ENCODE measurements at places on chromosomes 11 and 22. TPM values are rescaled to one million over a fixed set of nuclear protein-coding genes. Genes with fewer than 3 reads are reported as not detected.

INS gene
- total RNA-seq = not detected

SCUBE2 gene
- total RNA-seq = 1.6 TPM

DNA sequence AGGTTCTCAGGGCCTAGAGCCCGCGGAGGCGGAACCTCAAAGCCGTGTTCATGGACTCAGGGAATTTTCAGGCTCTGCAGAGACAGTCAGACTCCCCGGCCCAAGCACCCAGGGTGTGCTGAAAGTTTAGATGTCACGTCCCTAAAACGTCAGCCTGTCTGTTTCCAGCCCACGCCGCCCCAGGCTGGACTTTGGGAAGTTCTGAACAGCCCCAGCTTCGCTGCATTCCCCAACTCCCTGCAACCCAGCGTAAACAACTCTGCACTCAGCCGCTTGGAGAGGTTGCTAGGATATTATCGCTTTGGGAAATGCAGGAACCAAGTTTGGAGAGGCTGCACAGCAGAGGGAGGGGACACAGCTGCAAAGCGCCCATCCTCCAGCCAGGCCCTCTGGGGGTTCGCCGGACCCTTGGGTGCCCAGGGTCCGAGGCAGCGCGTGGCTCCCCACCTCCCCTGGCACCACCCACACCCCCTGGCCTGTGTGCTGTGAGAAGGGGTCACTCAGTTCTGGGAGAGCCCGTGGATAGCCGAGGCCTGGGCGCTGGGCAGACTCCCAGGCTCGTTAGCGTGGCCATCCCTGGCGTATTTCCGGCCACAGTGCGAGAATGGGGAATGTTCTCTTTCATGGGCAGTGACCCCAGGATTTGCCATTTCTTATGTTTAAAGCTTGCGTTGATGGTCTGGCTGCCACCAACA, 120.5 kb upstream of the FGF3 start:
- peaks cover 2% of the 10 kb centered on the region for H3K4me1 ChIP-seq
- no peak overlapping the region for H3K27ac ChIP-seq
- H3K36me3 ChIP-seq = no peaks in the 10 kb centered on the region
- H3K4me3 ChIP-seq = no peak overlapping the region
- no peaks in the 10 kb centered on the region for H3K27me3 ChIP-seq

DNA sequence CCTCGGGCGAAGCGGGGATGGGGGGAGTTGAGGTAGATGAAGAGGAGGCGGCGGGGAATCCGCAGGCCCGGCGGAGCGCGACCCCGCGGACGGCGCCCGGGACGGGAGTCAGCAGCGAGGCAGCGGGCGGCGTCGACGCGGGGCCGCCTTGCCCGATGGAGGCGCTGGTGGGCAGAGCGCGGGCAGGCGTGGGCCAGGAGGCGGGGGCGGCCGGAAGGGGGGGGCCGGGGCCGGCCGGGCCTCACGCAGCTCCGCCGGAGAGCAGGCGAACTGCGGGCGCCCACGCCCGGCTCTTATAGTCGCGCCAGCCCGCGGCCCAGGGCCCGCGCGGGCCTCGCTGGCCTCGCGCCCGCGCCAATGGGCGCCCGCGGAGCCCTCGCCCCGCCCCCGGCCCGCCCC, at the start of gene IGF2:
IGF2 (minus strand) TSS at position 267 of the 399 bp plus-strand sequence. CDS start 3,866 bp downstream, outside the sequence.
- no peak for DNase-seq
- no peak within 1 kb of the TSS for H3K27ac ChIP-seq
- peaks cover 59% of the 10 kb centered on the region for H3K27me3 ChIP-seq
- H3K4me3 ChIP-seq = peak within 1 kb of the TSS; percentile 40

GRCh38 chr11:77308838-77309237, 7.4 kb upstream of the GDPD4 start:
- no peak overlapping the region for H3K27ac ChIP-seq
- no peaks in the 10 kb centered on the region for H3K4me1 ChIP-seq
- H3K36me3 ChIP-seq = no peaks in the 10 kb centered on the region
- no peaks in the 10 kb centered on the region for H3K27me3 ChIP-seq
- H3K4me3 ChIP-seq = no peak overlapping the region
- DNase-seq = no peak

DNA sequence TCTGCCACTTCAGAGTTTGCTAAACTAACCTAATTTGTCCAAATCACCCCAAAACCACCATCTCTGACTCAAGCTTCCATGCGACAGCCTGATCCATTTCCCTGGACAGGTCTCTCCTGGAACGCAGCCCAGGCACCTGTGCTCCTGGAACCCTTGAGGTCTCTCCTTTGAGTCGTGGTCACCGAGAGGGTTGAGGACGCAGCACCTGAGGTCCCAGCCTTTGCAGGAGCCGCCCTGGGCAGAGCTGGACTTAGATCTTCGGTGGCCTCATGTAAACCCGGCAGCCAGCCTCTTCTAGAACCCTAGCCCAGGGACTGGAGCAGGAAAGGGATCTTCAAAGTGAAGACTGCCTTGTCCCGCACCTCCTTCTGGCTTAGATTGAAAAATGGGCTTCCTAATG, 37.6 kb downstream of the ASRGL1 start:
- no peaks in the 10 kb centered on the region for H3K27me3 ChIP-seq
- H3K4me1 ChIP-seq = no peaks in the 10 kb centered on the region
- H3K36me3 ChIP-seq = no peaks in the 10 kb centered on the region
- H3K27ac ChIP-seq = no peak overlapping the region

DNA sequence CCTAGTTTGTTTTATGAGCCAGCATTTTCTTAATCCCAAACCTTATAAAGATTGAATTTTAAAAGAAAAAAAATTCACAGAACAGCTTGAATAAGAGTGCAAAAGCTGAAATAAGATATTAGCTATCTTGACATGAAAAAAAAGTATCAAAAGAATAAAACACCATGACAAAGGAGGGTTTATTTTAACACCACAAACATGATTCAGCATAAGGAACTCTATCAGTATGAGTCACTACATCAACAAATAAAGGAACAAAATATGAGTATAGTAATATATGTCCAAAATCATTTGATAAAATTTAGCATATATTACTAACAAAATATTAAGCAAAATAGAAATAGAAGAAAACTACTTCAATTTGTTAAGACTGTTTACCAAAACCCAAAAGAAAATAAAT, 9.6 kb upstream of the LMO1 start:
- DNase-seq = no peak
- no peak overlapping the region for H3K4me3 ChIP-seq
- H3K4me1 ChIP-seq = no peaks in the 10 kb centered on the region
- H3K36me3 ChIP-seq = no peaks in the 10 kb centered on the region
- H3K27ac ChIP-seq = no peak overlapping the region

GRCh38 chr11:64064374-64065140, 28.8 kb downstream of the FLRT1 start:
- H3K27ac ChIP-seq = no peak overlapping the region
- DNase-seq = no peak
- peaks cover 8% of the 10 kb centered on the region for H3K27me3 ChIP-seq
- H3K4me1 ChIP-seq = no peaks in the 10 kb centered on the region
- no peak overlapping the region for H3K4me3 ChIP-seq

DNA sequence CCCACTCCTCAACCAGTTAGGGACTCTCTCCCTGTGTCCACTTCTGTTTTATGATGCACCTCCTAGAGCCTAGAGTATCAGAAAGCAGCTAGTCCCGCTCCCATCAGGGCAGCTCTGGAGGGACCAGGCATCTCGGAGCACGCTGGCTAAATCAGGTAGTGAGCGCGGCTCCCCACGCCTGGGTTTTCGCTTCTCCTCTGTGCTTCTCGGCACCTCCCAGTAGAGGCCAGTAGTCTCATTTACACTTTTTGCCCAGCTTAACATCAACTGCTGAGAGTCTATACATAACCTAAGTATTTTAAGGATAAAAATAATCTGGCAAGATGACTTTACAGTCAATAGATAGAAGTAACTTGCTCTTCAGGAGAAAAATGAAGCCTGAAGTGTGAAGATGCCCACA, 473.8 kb downstream of the OPCML start:
- DNase-seq = peak; percentile 57
- H3K27me3 ChIP-seq = no peaks in the 10 kb centered on the region
- no peak overlapping the region for H3K27ac ChIP-seq

APOA4 gene
- total RNA-seq = not detected

DNA sequence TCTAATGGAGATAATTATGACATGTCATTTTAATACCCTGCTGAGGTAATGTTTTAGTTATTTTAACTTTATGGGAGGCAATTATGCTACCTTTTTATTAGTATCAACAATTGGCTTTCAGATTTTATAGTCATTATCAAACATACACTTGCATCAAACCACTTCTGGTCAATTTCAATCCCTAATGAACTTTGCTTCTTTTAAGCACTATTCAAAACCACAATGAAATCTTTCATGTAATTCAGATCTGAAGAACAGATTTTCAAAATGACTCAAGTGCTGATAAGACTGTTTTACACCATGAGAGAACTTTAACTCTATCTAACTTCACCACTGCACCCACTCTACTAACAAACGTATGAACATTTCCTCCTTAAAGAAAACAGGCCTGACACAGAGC, 25.9 kb upstream of the CCDC34 start:
- H3K4me1 ChIP-seq = peaks cover 3% of the 10 kb centered on the region
- no peak for DNase-seq
- H3K27me3 ChIP-seq = no peaks in the 10 kb centered on the region
- H3K36me3 ChIP-seq = peaks cover 46% of the 10 kb centered on the region
- H3K4me3 ChIP-seq = no peak overlapping the region

- no peak overlapping the region for H3K27ac ChIP-seq
- no peaks in the 10 kb centered on the region for H3K4me1 ChIP-seq
- H3K27me3 ChIP-seq = no peaks in the 10 kb centered on the region
- no peak for DNase-seq
- no peak overlapping the region for H3K4me3 ChIP-seq
Observed at GRCh38 chr11:35491231-35491871, 34.1 kb downstream of the PAMR1 start.

DNA sequence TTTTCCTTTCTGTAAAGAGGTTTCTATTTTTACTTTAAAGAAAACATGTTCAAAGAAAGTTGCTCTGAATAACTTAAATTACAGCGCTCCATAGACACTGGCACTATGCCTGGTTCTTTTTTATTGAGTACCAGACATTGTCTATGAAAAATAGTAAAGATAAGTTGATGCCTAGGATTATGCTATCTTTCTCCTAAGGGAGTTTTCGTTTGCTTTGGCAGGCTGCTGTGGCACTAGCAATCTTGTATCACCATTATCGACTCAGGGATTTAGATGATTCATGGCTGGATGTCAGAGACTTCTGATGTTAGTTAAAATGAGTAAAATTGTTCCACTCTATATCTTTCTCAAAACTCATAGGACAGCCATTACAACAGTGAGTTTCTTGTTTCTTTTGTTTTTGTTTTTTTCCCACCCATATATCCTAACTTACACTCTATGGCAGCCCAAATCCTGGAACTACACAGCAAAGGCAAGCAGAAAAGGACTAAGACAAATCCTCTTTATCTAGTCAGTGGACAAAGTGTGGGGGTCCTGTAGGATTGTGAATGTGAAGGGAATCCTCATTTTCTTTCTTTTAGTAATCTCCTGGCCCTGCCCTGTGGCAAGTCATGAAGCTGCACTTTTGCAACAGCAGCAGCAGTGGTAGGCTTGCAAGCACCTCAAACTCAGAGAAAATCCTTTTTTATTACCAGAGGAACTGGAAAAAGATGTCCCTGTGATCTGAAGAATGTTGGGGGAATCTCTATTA, 20.7 kb downstream of the SLN start:
- no peak overlapping the region for H3K27ac ChIP-seq
- H3K36me3 ChIP-seq = no peaks in the 10 kb centered on the region
- no peaks in the 10 kb centered on the region for H3K4me1 ChIP-seq
- H3K4me3 ChIP-seq = no peak overlapping the region
- DNase-seq = no peak

DNA sequence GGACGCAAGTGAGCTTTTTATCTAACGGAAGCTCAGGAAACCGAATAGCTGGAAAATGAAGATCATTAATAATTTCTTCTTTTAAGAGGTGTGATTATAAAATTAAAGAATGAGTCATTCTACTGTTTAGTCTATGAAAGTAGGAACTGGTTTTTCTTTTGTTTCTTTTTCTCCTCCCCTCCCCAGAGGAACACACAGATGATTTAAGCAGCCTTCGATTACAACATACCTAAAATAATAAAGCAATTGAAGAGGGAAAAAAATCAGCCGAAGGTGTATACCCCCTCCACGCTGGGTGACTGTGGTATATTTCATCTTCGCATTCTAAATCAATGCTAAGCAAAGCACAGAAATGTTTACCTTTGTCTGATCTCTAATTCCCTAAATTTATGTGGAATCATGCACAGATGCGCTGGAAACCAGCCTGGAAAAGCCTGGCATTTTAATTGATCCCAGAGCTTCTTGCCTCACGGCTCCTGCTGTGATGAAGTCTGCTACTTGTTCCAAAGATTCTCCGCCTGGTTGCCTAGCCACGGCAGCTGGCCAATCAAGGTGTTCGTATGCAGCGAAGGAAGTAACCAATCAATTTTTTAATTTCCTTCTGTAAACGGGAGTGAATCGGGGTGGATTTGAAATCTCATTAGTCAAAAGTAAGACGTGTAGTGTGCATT, 133.9 kb downstream of the FANCF start:
- H3K27ac ChIP-seq = no peak overlapping the region
- no peak overlapping the region for H3K4me3 ChIP-seq
- H3K36me3 ChIP-seq = no peaks in the 10 kb centered on the region
- H3K27me3 ChIP-seq = no peaks in the 10 kb centered on the region

MCAT gene
- total RNA-seq = 21.5 TPM

NXPE1 gene
- total RNA-seq = not detected

DESI1 gene
- total RNA-seq = 30.2 TPM

SCGB2A2 gene
- not detected for total RNA-seq

DNA sequence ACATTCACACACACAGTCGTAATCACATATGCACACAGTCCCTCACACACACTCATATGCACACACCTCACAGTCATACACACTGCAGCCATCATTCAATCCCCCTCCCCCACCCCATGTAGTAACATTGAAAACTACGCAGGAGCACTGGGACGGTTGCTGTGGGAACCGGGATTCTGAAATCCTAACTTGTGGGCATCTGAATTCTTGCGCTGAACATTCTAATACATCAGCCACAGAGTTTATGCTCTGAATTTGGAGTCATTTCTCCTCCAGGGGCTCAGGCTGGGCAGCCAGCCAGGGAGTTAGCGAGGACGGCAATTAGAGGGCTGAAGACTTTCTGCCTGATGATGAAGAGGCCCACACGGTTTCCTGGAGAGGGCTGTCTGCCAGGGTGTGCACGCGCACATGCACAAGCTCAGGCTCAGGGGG, 32.7 kb downstream of the CD6 start:
- H3K27me3 ChIP-seq = peaks cover 30% of the 10 kb centered on the region
- no peak overlapping the region for H3K27ac ChIP-seq
- no peak for DNase-seq
- H3K4me3 ChIP-seq = no peak overlapping the region
- H3K36me3 ChIP-seq = no peaks in the 10 kb centered on the region

ARHGAP20 gene
- 0.04 TPM for total RNA-seq

OR51B5 gene
- not detected for total RNA-seq

MYO7A gene
- 2.2 TPM for total RNA-seq

SHISAL1 gene
- 3.0 TPM for total RNA-seq

DERL3 gene
- total RNA-seq = 9.8 TPM

FAM180B gene
- total RNA-seq = 0.31 TPM

DNA sequence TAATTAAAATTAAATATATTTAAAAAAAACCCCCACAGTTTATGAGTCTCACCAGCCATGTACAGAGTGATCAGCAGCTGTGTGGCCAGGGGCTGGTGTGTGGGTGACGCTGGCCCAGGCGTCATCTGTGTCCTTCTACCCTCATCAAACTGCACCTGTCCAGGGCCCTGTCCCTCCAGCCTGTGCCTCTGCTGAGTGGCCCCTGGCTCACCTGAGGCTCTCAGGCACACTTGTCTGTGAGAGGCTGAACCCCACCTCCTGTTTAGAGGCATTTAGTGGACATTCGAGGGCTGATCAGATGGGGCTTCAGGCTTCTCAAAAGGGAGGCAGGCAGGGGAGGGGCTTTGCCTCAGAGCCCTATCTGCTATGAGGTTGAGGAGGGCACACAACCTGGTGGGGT, 29.9 kb upstream of the SMIM38 start:
- H3K36me3 ChIP-seq = peaks cover 9% of the 10 kb centered on the region
- no peak overlapping the region for H3K4me3 ChIP-seq
- no peaks in the 10 kb centered on the region for H3K4me1 ChIP-seq
- H3K27me3 ChIP-seq = no peaks in the 10 kb centered on the region
- H3K27ac ChIP-seq = no peak overlapping the region
